ENCODE measurements at places on chromosomes 2 and 18. TPM values are rescaled to one million over a fixed set of nuclear protein-coding genes. Genes with fewer than 3 reads are reported as not detected.

The TMEM37 gene
- total RNA-seq = under 0.01 TPM

The SERPINB13 gene
- total RNA-seq = not detected

The MAPK4 gene
- total RNA-seq = not detected

The NEURL3 gene
- not detected for total RNA-seq

The TMEM17 gene
- 1.3 TPM for total RNA-seq

The CYS1 gene
- total RNA-seq = under 0.01 TPM

The OXER1 gene
- not detected for total RNA-seq

The CFAP221 gene
- total RNA-seq = not detected

The SRD5A2 gene
- not detected for total RNA-seq

The AKAIN1 gene
- total RNA-seq = not detected

The TUBB8B gene
- not detected for total RNA-seq

The CRYGC gene
- total RNA-seq = not detected

The REEP1 gene
- under 0.01 TPM for total RNA-seq

The VIT gene
- total RNA-seq = under 0.01 TPM

The USP40 gene
- 27.8 TPM for total RNA-seq

The GKN2 gene
- not detected for total RNA-seq

The C1GALT1C1L gene
- 0.28 TPM for total RNA-seq

The C2orf80 gene
- not detected for total RNA-seq

The LGALSL gene
- total RNA-seq = 1.7 TPM

The PNPT1 gene
- total RNA-seq = 22.2 TPM

The SULT1C4 gene
- 0.56 TPM for total RNA-seq

The TNFRSF11A gene
- total RNA-seq = under 0.01 TPM

The SLC19A3 gene
- not detected for total RNA-seq

The LYPD6B gene
- not detected for total RNA-seq

The PLEKHM3 gene
- total RNA-seq = 8.6 TPM

The IL1F10 gene
- total RNA-seq = not detected

The TSGA10 gene
- total RNA-seq = 0.54 TPM

The CDKL4 gene
- not detected for total RNA-seq

The ZNF519 gene
- 4.7 TPM for total RNA-seq

The GALNT5 gene
- total RNA-seq = 73.6 TPM

The PRR30 gene
- total RNA-seq = not detected

The CXCR1 gene
- total RNA-seq = not detected

The PKDCC gene
- 55.6 TPM for total RNA-seq

The AP1S3 gene
- 5.8 TPM for total RNA-seq

The CCDC85A gene
- total RNA-seq = 2.8 TPM

The AFF3 gene
- total RNA-seq = 13.9 TPM

The CRYBA2 gene
- total RNA-seq = not detected

The FBXO15 gene
- total RNA-seq = 0.90 TPM

The UBE2E3 gene
- total RNA-seq = 106 TPM

The RPL37A gene
- 341 TPM for total RNA-seq

The GKN1 gene
- total RNA-seq = not detected

The FASTKD2 gene
- 70.3 TPM for total RNA-seq

The MEIS1 gene
- 209 TPM for total RNA-seq

The TEKT4 gene
- not detected for total RNA-seq

The STK39 gene
- total RNA-seq = 11.8 TPM

The FARP2 gene
- total RNA-seq = 38.6 TPM

The TACR1 gene
- under 0.01 TPM for total RNA-seq

The ALPG gene
- total RNA-seq = not detected

The SPR gene
- total RNA-seq = 15.8 TPM

All from IMR-90 (cell line).